ENCODE measurements at places on chromosomes 4 and X.
A peak's percentile ranks its signal among the peaks of the same experiment; 100 is the strongest.

DNA sequence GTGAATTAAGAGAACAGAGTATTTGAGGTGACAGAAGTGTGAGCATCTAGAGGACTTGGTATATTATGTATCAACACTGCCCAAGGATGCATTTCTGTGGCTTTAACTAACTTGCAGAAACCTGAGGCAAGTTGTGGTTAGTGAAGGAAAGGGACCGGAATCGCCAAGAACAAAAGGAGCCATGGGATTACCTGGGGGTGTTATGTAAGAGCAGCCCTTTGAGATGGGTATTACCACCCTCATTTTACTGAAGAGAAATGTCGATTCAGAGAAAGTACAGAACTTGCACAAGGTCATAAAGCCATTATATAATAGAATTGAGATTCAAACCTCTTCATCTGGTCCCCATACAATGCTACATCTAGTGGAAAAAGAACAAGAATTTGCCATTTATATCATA lies 14.3 kb downstream of the TENM3 start:
- no peak for DNase-seq

DNA sequence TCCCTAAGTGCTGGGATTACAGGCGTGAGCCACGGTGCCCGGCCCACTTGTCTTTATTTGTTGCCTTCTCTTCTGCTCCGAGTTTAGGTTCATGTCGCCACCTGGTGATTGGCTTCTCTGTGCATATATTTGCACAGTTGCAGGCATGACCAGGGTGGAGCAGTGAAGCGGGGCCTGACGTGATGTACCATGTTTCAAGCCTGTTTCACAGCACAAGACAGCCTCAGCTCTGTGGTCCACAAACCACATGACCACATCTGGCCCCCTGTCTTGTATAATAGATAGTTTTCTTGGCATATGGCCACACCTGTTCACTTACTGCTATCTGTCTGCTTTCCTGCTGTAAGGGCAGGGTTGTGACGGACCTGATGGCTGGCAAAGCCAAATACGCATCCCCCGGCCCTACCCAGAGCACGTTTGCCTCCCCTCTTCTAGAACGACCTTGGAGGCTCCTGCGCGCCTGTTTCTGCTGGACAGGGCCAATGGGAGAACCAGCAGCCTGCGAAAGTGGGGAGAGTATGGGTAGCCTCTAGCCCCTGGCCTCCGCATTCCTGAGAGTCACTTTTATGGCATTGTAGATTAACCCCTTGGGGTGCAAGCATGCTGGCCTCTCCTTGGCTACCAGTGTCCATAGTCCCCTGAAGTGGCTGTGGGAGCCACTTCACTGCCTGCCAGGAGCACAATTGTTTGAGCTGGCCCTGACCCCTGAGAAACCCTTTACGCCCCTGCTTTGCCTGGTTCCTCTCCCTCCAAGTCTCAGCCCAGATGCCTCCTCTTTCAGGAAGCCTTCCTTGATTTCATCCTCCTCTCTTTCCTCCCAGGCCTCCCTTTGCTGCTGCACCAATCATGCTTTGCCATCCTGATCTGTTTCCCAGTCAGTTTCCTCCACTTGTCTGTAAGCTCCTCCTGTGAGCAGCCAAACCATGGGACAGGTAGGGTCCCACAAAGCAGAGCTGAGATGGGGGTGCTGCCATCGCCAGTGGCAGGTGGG lies 6.0 kb upstream of the SH3TC1 start:
- no peak for DNase-seq

GRCh38 chr4:127236889-127237288 lies 395.9 kb upstream of the INTU start:
- peak; percentile 74 for DNase-seq

DNA sequence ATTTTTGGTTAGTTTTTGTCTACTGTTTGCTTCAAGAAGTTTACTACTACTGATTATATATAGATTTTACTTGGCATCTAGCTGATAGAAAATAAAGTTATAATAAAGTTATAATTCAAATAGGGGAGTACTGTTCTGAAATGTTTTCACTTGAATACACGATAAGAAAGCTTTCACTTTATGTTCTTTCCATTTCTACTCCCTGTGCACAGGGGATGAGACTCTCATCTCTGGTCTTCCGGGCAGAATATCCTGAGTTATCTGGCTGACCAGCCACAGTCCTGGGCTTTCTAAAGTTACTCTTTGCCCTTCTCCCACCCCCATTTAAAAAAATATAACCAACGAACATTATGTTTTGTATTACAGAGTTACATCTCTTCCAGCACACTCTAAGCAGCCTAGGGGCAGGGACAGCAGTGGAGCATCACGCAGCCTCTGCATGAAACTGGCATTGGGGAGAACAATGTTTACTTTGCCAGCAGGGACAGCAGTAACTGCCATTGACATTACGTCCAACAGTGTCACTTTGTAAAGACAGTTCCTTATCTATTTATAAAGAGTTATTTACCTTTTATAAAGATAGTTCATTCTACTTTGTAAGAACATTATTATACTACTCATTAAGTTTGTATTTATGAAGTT lies 64.3 kb downstream of the METTL14 start:
- no peak for DNase-seq

GRCh38 chrX:75131973-75132627 lies 24.0 kb downstream of the ABCB7 start:
- no peak for DNase-seq

Data from BJ (cell line).